Natural killer cell treated with Interleukin-12 subunit alpha and Interleukin-12 subunit beta and Interleukin-15 and Interleukin-18, amount 100 ng/mL, for 72 hours (primary cell): ENCODE measurements at places on chromosomes 7 and 10. TPM values are rescaled to one million over a fixed set of nuclear protein-coding genes. Genes with fewer than 3 reads are reported as not detected.

GRCh38 chr10:5563991-5564536, 39.3 kb downstream of the CALML3 start:
- DNase-seq: no peak

- DNase-seq: no peak
Observed at GRCh38 chr10:125926247-125926646, 29.9 kb downstream of the FANK1 start.

ST8SIA6 gene
- 1.5 TPM for total RNA-seq

GSTO2 gene
- total RNA-seq: 0.93 TPM

- DNase-seq: no peak
Observed at GRCh38 chr7:82416402-82416801, 27.2 kb downstream of the CACNA2D1 start.

SGMS1 gene
- 31.6 TPM for total RNA-seq

GRCh38 chr7:95595746-95596197, 544 bp downstream of the PDK4 start:
- DNase-seq: no peak

DNA sequence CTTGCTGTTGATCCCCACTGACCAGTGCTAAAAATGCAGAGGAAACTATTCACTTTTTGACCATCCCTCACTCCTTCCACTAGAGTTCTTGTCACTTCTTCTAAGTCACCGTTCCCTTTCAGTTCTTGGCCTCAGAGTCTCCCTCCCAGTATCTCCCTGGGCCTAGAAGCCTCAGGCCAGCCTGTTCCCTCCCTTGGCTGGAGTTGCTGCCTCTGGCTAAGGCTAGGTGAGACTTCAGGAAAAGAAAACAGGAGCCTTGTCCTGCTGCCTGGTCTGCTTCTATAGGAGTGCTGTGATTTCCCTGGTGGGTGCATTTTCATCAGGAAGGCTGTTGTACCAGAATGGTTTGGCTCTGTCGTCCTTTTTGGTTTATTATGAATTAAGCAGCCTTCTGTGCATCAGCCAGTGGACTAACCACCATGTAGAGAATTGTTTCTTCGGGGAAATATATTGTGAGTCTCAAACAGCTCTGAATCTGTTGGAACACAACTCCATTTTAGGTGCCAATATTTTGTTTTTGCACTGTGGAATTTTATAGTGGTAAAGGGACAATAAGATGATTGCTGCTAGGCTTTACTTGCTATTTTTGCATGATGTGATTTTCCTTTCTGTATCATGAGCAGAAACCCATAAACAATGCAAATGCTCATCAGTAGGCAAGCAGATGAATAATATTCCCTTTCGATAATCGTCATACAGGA, 233.4 kb upstream of the FZD1 start:
- DNase-seq: no peak

CRTAC1 gene
- not detected for total RNA-seq

DNA sequence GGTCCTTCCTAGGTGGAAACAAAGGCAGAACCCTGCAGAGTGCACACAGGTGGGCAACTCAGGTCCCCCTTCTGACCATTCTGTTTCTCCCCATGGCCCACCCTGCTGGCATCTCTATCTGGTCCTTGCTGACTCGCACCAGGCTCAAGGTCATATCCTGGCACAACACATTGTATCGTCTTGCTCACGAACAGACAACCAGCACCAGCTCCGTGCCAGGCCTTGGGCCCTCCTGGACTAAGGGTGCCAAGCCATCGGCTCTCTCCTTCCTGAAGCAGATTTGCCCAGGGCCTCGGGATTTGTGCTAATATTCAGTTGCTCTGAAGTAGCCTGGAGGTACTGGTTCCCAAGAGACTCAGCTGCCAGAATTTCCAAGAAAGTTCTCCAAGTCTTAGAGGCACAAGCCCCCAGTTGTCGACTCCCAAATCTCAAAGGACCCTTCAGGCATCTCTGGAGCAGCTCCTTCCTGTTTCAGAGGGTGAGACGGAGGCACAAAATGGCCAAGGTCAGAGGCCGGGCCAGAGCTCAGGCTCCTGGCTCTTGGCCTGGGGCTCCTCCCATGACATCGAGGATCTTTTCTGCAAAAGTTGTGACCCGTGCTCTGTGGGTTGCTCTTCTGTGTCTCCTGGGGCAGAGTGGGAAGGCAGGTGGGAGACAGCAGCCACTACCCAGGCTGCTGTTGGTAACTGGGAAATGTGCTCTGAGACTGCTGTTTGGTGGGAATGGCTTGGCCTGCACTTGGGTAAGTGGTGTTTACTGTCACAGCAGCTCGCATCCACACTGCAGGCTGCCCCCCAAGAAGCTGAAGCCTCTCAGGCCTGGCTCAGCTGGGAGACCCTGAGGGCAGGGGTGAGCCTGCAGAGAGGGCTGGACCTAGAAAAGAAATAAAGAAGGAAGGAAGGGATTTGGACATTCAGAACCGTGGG, 121.3 kb downstream of the RGS10 start:
- DNase-seq: no peak

ELFN1 gene
- total RNA-seq: 0.11 TPM

TMEM26 gene
- total RNA-seq: not detected

DNA sequence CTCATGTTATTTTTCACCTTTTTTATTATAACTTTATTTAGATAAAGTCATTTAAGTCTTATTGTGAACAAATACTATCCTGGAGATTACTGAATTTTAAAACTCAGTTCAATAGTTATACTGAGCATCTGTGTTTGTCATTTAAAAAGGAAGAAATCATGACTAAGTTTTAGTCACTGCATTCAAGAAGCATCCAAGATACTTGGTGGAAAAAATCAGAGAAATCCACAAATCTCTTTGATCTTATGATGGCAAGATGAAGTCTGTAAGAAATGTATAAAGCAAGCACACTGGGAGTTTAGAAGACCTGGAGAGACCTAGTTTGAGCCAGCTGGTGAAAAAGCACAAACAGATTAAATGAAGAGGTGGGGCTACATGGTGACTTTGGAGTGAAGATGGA, 529.8 kb upstream of the IGFBP3 start:
- DNase-seq: no peak

DNA sequence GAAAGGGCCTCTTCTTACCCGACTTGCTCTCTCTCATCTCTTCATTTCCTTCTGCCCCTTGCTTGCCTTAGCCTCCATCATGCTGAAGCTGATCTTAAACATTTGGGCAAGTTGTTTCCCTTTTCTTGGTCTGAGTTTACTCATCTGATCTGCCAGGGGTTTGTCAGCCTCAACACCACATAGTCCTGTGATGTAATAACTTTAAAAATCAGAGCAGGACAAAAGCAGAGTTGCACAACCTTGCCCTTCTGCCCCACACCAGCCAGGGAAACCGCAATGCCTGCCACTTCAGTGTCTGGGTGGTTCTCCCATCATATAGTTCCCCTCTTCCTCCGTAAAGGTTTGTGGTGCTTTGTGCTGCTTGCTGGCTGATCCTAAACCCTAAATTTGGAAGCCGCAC, 9.9 kb upstream of the LIPM start:
- DNase-seq: peak; percentile 66
